Skin of body (tissue), 3 donors: ENCODE measurements at places on chromosomes 3 and 15. TPM values are rescaled to one million over a fixed set of nuclear protein-coding genes. Genes with fewer than 3 reads are reported as not detected.

TADA3 gene
- 20.8 TPM for total RNA-seq

ZMYND10 gene
- total RNA-seq: 0.89 TPM

CAND2 gene
- total RNA-seq: 6.1 TPM

SPCS1 gene
- total RNA-seq: 40.1 TPM

INSYN1 gene
- 7.7 TPM for total RNA-seq

KCNAB1 gene
- total RNA-seq: 6.3 TPM
